ENCODE measurements at places on chromosomes 5 and 9. TPM values are rescaled to one million over a fixed set of nuclear protein-coding genes. Genes with fewer than 3 reads are reported as not detected.

Gene GFRA3
- total RNA-seq, result not detected

Gene ZBTB34
- total RNA-seq, result 33.9 TPM

Gene ANAPC2
- total RNA-seq, result 24.0 TPM

Gene SHC3
- total RNA-seq, result 42.0 TPM

Gene CD14
- 12.9 TPM for total RNA-seq

Gene LCN2
- not detected for total RNA-seq

Gene CDH9
- total RNA-seq, result 57.4 TPM

Gene MZB1
- not detected for total RNA-seq

Data from diencephalon (tissue), 1 donor.